ENCODE measurements at places on chromosomes 6 and 20.

GRCh38 chr6:70685494-70686180, 18.0 kb downstream of the SMAP1 start:
- no peak for DNase-seq

DNA sequence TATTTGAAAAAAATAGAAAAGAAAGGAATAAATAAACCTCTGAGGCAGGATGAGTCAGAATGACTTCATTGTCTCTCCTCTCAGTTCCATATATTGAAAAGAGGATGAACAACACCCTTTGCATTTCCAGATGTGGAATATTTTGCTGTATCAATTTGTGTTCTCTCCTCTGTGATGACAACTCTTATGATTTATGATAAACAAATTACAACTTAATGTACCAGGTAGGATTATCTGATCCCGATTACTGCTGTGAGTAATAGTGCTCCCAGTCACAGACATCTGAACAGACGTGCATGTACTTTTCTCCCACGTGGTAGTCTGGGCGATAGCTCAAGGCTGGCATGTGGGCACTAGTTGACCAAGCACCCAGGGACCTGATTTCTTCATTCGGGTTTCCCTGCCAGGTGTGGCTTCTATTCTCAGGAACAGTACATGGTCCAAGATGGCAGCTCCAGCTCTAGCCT, 142.1 kb upstream of the SULF2 start:
- no peak for DNase-seq

DNA sequence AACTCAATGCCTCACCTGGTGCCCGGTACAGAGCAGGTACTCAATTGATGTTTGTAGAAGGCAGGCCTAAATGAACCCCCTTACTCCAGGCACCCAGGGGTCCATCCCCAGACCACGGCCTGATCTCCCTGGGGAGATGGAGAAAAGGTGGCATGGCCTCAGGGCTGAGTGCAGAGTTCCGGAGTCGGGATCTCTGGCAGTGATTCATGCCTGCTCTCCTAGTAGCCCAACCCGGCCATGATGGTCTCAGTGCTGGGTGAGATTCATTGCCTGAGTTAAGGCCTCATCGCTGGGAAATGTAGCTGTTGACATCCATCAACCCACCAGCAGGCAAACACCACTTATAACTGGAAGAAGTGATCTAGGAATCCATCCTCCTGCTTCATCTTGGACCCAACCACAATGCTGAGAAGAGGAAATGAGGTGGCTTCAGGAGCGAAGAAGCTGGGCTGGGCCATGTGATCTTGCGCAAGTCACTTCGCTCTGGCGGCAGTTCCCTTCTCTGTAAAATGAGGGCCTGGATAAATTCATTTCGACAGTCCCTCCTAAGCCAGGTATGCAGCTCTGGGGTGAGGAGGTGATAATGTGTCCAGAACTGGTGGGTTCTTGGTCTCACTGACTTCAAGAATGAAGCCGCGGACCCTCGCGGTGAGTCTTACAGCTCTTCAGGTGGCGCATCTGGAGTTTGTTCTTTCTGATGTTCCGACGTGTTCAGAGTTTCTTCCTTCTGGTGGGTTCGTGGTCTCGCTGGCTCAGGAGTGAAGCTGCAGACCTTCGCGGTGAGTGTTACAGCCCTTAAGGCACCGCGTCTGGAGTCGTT, 24.7 kb downstream of the ETV7 start:
- DNase-seq, result no peak

DNA sequence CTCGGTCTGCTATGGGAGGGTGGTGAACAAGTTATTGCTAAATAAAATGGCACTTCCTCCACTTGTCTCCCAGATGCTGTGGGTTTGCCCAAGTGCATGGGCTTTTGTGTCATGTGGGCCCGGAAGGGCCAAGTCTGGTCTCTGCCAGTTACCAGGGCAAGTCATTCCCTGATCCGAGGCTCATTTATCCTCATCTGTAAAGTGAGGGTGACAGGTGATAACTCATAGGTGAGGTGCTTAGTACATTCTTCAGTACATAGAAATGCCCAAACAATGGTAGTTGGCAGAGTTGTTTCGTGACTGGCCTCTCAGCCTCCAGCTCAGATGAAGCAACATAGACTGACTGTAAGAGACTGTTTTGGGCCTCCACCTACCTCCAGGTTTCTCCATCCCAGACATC, 2.0 kb upstream of the MUCL3 start:
- DNase-seq, result no peak

DNA sequence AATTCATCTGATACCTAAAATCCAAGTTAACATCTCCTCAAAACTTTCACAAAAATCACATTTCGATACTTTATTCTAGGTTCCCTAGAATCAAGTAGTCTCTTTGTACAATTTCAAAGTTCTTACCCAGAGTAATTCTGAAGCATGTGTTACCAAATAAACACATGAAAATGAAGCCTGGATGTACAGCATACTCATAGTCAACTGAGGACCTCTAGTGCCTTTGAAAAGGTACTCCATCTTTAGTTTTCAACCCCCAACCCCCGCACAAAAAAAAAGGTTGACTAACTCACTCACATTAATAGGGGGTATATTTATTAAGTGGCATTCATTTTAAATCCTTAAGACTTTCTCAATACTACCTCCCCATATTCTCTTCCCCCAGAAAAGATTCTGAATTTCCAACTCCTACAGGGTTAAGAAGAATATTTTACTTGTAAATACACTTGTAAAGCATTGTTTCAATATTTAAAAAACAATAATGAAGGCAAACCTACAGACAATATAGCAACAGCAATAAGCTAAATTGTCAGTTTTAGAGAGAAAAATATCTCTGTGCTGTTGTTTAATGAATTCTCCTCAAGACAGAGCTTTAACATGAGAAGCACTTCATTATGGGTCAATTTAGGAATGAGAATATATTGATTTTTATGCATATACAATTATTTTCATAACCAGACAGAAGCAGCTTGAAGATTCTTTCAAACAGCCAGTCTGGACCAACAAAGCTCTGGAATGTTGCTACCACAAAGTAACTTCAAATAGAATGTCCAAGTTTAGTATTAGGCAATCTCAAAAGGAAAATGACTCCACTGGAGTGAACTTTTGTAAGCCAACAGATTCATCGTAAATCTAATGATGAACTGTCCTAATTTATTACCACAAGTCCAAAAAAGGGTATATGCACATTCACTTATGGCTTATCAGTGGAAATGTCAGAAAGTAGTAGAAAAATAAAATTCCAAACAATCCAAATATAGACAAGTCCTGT, 3.3 kb downstream of the PLN start:
- peak; percentile 57 for DNase-seq

Measured in hematopoietic multipotent progenitor cell treated with erythropoietin and hydrocortisone succinate and interleukin-3 and kit ligand, for 8 days (in vitro differentiated cells).